ENCODE measurements at places on chromosomes 1 and 21. TPM values are rescaled to one million over a fixed set of nuclear protein-coding genes. Genes with fewer than 3 reads are reported as not detected.

Gene PTGS2
- total RNA-seq: 1.4 TPM

Gene TSSK3
- total RNA-seq: 0.32 TPM

Gene CHI3L2
- total RNA-seq: 0.55 TPM

Gene PDZK1IP1
- total RNA-seq: not detected

Gene SLAMF7
- total RNA-seq: 7.9 TPM

Gene RRP1B
- 23.5 TPM for total RNA-seq

Gene SNX27
- total RNA-seq: 30.4 TPM

Gene SMIM34
- total RNA-seq: not detected

Gene ZNF644
- 58.5 TPM for total RNA-seq

Gene PPM1J
- total RNA-seq: 0.40 TPM

Gene TLR5
- total RNA-seq: 0.05 TPM

Gene OR10K1
- not detected for total RNA-seq

Gene KRTAP20-4
- total RNA-seq: not detected

Gene NOL9
- total RNA-seq: 25.1 TPM

Gene TMPRSS15
- total RNA-seq: 0.58 TPM

Gene GBP7
- not detected for total RNA-seq

Gene ERRFI1
- total RNA-seq: 8.6 TPM

Gene RPS27
- 5,494 TPM for total RNA-seq

Gene C1QA
- total RNA-seq: not detected

Gene SLC30A2
- not detected for total RNA-seq

Gene PDPN
- not detected for total RNA-seq

Gene ACTL8
- total RNA-seq: 1.1 TPM

Gene LY9
- not detected for total RNA-seq

Gene HSPG2
- total RNA-seq: 7.2 TPM

Gene KCNE1
- total RNA-seq: not detected

Gene C1orf141
- not detected for total RNA-seq

Gene TAGLN2
- total RNA-seq: 122 TPM

Gene NPHS2
- not detected for total RNA-seq

Gene CD48
- not detected for total RNA-seq

Gene C1QB
- total RNA-seq: not detected

Gene ASCL5
- not detected for total RNA-seq

Gene IL19
- not detected for total RNA-seq

Gene GRIK3
- total RNA-seq: not detected

Gene SELP
- not detected for total RNA-seq

Gene RHOU
- total RNA-seq: 0.79 TPM

Gene LENEP
- 0.48 TPM for total RNA-seq

Gene APCS
- not detected for total RNA-seq
